ENCODE measurements at places on chromosomes 7 and 10.

- no peak overlapping the region for H3K4me3 ChIP-seq
- peaks cover 13% of the 10 kb centered on the region for H3K4me1 ChIP-seq
- no peaks in the 10 kb centered on the region for H3K27me3 ChIP-seq
- H3K36me3 ChIP-seq: no peaks in the 10 kb centered on the region
- H3K27ac ChIP-seq: no peak overlapping the region
Measured at GRCh38 chr7:121151774-121152221, 163.3 kb downstream of the CPED1 start.

GRCh38 chr10:988667-989545, 672 bp downstream of the GTPBP4 start:
- no peaks in the 10 kb centered on the region for H3K27me3 ChIP-seq
- DNase-seq: no peak
- peak overlapping the region; percentile 92 for H3K27ac ChIP-seq
- H3K4me3 ChIP-seq: peak overlapping the region; percentile 92
- H3K36me3 ChIP-seq: peaks cover 37% of the 10 kb centered on the region

DNA sequence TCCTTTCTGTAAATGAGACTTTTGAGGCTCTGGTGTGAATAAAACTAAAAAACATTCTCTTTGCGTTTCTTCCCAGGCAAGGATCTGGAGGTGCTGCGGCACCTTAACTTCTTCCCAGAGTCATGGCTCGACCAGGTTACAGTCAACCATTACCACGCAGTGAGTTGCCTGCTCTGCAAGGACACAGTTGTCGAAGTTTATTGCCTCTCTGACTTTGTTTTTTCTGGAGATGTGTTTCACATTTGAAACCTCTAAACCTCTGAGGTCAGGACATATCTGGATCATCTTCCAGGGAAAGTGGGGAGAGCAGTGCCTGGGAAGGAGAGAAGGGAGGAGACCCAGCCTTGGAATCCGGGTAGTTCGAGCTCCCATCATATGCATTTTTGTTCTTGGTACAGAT, 43.4 kb upstream of the PLEKHA1 start:
- H3K27me3 ChIP-seq: peaks cover 34% of the 10 kb centered on the region
- peaks cover 16% of the 10 kb centered on the region for H3K4me1 ChIP-seq
- no peak overlapping the region for H3K4me3 ChIP-seq
- DNase-seq: no peak

DNA sequence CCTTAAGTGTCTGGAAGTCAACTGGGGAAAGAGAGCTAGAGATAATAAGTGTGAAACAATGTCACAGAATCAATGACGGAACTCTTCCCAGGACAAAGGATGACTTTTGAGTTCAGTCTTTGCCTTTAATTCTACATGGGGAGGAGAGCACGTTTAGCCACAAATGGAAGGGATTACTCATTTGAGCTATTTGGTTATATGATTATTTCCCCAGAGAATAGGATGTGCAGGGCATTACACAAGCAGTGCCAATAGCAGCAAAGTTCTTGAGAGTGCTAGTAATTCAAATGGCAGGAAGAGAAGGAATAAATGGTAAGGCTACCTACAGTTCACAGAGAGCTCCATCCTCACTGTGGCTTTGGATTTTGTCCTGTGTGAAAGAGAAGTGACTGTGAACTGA, 6.0 kb downstream of the EGFR start:
- DNase-seq: no peak
- H3K4me1 ChIP-seq: no peaks in the 10 kb centered on the region
- peaks cover 30% of the 10 kb centered on the region for H3K27me3 ChIP-seq
- no peak overlapping the region for H3K4me3 ChIP-seq
- H3K36me3 ChIP-seq: no peaks in the 10 kb centered on the region

Data from activated B cell treated with CpG ODN at 0.5 μM for 24 hours (primary cell).